LoVo (cell line): ENCODE measurements at places on chromosomes 5 and 9.

DNA sequence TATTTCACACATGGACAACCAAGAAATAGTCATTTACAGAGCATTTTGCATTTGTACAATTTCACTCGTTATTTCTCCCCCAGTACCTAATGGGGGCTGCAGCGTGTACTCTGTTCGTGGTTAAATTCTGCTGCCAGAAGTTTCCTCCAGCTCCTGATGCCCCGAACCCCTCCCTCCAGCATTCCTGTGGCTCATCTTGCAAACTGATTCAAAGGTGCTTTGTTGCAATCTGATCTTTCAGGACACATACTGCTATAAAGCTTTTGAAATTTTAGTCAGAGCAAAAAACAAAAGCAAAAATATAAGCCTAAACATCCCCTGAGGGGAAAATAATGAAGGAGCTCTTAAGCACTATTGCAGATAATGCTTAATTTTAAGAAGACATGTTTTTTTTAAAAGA, 27.7 kb downstream of the UBLCP1 start:
- no peak for DNase-seq

- DNase-seq = no peak
These were observed 66.3 kb downstream of the NR2F1 start for GRCh38 chr5:93649234-93649900.

DNA sequence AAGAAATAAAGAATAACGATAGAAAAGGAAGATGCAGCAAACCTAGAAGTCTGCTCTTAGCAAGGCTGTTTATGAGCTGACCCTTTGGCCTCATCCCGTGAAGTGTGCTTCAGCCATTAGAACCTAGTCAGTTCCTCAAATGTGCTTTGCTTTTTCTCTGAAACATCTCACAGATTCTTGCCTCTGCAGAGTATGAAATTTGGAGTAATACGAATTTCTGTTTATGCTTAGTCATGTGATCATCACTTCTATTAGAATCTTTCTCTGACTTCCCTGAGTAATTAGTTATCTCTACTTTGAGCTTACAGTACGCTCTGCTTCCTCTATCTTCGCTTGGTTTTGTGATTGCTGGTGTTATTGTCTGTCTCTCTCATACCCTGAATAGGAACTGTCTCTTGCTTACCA, 11.3 kb downstream of the CYSTM1 start:
- no peak for DNase-seq

- no peak for DNase-seq
These were observed 4.6 kb downstream of the TSLP start for GRCh38 chr5:111076091-111076490.

DNA sequence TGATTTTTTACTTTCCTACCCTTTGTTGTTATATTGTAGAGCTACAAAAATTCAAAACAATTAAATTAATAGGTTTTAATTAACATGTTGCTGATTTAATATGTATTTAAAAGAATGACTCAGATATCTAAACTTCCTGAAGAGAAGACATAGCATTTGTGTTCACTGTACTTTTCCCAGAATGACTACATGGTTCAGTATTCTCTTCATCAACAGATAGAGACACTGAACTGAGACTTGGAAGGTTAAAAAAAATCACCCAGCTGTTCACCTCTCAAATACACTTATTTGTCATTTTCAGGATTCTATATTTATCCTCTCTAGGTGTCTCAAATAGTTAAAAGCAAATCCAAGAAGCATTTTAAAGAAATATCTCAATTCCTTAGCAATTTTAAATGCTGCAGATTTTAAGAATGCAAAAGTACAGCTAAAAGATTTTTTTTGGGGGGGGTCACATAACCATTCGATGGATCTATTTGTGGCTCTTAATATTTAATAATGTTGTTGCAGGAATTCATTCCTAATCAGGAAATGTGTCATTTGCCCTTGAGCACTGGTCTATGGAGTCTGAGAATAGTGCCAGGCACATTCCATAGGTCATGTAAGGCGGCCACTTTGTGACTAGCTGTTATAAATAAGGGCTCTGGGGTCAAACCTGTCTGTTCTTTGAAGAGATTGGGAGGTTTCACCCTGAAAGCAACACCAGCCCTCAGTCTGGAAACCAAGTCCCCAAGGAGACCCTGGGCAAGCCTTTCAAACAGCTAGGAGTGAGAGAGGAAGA, 463.1 kb downstream of the NR2F1-AS1 start:
- no peak for DNase-seq

GRCh38 chr5:17302106-17302505, 84.7 kb downstream of the BASP1 start:
- DNase-seq = no peak

DNA sequence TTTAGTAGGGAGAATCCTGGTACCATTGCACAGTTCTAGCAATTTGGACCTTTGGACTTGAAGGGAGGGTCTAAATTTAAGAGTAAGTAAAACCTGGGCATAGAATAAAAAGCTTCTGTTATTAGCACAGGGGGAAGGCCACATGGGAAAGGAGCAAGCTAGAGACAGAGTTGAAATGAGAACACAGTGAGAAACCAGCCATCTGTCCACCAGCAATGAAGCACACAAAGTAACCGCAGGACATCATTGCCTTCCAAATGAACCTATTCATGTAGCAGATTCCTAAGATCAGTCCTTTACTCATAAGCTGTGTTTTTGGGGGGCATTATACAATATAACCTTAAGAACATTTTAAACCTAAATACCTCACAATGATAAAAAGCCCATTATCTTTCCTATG, 407.4 kb downstream of the HCN1 start:
- no peak for DNase-seq
